ENCODE measurements at places on chromosomes 5 and 9.

DNA sequence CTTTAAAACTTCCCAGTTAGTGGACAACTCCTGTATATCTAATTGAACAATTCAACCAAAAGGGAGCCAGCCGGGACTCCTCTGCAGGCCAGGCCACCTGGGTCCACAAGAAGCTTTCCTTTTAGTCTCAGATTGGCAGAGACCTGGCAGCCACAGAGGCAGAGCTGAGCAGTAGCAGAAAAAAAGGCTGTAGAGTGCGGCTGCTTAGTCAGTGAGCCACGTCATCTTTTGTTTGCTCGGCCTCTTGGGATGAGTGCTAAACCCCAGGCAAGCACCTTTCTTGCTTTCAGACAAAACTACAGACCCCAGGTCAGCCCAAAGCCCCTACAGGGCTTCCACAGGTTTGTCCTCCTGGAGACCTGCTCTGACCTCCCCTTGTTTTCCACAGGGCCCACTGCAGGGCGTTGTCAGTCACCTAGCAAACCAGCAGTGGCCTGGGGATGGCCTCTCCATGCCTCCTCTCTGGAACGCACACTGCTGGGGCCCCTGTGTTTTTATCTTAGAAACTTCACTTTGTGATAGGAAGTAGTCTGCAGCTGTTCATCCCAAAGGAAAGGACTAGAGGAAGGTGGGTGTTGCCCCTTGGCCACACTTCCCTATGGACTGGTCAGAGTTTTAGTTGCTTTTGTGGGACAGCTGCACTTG, 49.9 kb downstream of the SHB start:
- no peak for DNase-seq

- DNase-seq: no peak
Measured at GRCh38 chr5:176687881-176688280, 40.6 kb downstream of the TSPAN17 start.

- no peak for DNase-seq
Measured at GRCh38 chr5:97417986-97418385, 234.9 kb upstream of the RIOK2 start.

GRCh38 chr5:121009058-121009457, 545.0 kb downstream of the PRR16 start:
- no peak for DNase-seq

- DNase-seq: no peak
Measured at GRCh38 chr9:84754881-84755280, 85.4 kb downstream of the NTRK2 start.

DNA sequence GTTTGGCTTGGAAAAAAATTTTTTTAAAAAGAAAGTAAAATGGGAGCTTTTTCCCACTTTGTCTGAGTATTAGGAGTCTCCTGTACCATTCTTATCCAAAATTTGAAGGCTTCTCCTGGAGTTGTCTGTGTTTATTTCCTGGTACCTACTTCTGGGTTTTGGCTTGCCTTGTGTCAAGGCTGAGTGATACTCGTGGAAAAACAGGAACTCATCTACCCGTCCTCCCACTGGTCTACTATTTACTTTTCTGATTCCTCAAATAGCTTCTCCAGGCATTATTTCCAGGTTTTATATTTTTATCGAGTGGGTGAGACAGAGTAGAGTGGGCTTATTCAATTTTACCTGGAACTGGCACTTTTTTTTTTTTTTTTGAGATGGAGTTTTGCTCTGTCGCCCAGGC, 99.4 kb downstream of the RMI1 start:
- no peak for DNase-seq

DNA sequence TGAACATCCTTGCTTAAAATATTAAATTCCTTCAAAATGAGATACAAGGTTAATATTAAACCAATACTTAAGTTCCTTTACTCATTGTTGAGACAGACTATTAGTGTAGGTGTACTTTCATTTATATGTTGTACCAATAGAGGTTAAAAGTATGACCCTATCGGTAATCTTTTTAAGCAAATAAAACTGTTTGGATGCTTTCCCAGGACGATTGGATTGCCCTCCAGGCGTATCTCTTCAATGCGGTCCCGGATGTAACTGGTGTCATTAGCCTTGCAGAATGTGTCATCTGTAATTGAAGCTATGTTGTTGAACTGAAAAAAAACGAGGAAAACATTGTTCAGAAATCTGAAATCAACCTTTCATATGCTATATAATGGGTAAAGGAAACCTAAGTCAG, 18.9 kb downstream of the OGN start:
- no peak for DNase-seq

DNA sequence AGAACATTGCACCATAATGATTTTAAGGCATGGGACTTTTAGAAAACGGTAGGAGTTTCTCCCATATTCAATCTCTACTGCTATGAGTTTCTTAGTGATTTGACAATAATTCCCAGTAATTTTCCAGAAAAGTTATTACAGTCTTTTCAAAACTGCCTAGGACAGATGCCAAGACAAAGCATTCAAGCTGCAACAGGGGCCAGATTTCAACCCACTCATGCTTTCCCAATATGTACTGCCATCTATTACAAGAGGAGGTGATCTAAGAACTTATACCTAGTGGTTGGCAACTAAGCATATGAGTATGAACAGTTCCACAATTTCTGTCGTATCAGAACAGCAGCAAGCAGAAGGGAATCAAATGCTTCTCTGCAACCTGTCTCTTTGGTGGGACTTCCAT, 95.1 kb upstream of the TMED7 start:
- no peak for DNase-seq

- DNase-seq: no peak
Measured at GRCh38 chr9:86041311-86041741, 58.0 kb downstream of the GOLM1 start.

DNA sequence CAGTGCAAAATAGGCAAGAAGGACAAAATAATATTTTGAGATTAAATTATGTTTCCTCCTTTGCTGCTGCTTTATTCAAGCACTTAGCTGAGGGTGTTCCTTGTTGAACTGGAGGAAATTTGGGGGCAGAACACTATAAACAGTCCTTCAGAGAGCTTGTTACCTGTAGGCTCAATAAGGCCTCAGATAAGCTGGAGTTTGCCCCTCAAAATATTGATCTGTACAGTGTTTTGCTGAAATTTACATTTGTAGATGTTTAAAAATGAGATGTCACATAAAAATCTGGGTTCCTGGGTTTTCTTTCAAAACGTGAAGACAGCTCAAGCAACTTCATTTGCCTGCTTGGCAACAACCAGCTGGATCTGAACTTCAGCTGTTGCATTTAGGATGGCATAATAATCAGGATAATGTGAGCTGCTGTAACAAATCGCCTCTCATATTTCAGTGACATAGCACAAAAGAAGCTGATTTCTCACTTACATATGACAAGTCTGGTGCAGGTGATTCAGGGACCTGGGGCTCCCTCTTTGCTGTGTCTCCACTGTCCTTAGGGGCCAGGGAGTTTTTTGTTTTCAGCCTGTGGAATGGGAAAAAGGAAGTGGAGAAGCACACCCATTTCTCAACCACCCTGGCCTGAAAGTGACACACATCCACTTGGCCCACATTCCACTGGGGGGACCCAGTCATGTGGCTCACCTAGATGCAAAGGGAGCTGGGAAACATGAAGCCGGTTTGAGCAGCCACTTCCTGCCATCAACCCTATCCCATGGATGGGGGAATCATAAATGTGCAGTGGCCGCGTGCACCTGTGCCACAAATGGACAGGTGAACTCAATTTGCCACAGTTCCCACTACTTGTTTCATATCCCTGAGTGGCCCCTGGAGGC, 2.4 kb upstream of the PSAT1 start:
- no peak for DNase-seq

DNA sequence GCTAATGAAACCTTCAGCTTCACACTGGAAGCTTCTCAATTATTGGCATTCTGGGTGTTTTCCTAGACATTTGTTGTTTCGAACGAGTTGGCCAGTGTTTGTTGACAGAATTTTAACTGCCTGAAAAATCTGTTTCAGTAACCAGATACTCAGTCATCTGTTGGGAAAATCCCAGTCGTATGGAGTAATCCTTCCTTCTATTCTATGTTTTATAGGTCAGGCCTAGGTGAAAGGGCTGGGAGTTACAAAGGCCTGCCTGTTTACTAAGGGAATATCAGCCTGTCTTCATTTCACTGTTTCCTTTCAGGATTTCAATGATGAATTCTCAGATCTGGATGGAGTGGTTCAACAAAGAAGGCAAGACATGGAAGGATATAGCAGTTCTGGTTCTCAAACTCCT, 59.9 kb downstream of the GRAMD2B start:
- DNase-seq: no peak

GRCh38 chr5:53790026-53790425, 229.6 kb downstream of the NDUFS4 start:
- no peak for DNase-seq

GRCh38 chr9:130499804-130500263, 55.1 kb downstream of the ASS1 start:
- no peak for DNase-seq

GRCh38 chr5:150339165-150339564, 18.3 kb upstream of the TCOF1 start:
- no peak for DNase-seq

DNA sequence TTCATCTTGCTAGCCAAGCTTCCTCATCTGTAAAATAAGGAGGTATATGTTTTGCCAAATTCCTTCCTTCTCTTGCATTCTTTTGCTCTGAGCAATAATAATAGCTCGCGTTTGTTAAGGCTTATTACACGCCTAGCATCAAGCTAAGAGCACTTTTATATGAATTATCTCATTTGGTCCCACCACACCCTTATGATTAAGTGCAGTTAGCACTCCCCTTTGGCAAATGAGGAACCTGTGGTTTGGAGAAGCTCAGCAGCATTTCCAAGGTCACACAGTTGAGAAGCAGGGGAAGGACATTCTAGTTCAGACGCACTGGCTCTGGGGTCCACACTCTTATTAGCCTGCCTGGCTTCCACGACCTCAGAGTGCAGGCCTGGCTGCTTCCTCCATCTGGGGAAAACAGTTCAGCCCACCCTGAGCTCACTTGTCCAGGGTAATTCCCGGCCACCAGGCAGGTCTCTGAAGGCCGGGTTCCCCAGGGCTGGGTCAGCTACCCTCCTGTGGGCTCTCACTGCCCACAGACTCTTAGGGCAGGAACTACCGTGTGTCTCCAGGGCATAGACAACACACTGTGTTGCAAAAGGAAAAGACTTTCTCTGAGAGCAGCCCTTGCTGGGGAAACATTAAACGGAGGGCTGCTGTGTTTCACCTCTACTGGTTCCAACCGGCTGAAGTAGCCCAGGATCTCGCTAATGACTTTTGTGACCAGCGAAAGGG, 9.9 kb upstream of the FBP1 start:
- no peak for DNase-seq

DNA sequence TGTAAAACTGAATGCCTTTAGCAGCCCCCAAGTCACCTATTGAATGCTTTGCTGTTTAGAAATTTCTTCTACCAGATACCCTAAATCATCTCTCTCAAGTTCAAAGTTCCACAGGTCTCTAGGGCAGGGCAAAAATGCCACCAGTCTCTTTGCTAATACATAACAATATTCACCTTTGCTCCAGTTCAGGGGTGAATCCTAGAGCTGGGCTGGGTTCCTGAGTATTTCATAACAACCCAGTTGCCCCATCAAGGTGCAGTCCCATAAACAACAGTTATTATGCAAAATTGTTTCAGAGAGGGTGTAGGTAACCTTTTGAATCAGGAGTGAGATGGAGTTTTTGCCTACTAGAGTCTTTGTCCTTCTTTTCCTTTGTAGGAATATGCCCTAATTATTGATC, 19.0 kb upstream of the C1QTNF3 start:
- no peak for DNase-seq

GRCh38 chr9:89848060-89849040, 243.5 kb downstream of the GADD45G start:
- no peak for DNase-seq

DNA sequence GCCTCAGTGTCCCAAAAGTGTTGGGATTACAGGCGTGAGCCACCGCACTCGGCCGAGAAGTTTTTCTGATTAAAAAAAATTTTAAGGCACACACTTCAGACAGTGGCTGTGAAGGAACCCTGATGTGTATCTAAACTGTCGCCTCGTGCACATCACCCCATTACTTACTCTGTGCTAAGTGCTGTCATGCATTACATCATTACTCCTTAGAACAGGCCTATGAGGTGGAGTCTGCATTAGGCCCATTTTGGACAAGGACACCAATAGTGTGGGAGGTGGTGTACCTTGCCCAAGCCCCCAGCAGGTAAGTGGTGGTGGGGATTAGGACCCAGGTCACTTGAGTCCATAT, 3.8 kb upstream of the CDHR2 start:
- DNase-seq: no peak

DNA sequence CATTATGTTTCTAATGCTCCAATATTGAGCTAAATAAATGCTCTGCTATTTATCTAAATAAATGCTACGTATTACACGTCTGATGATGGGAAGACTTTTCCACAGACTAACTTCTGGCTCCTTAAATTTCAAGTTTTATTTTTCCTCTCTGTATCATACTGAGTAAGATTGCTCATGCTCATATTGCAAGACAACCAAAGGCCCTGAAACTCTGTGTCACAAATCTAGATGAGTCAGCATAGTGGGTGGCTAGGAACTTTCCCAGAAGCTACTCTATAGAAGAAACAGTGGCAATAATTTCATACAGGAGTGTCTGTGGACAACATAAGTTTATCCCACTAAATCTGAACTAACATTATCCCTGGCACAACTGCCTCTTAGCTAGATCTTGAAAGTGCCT, 53.0 kb upstream of the RFX3 start:
- no peak for DNase-seq

- DNase-seq: no peak
Measured at GRCh38 chr5:52694648-52695047, 93.1 kb upstream of the ITGA1 start.

DNA sequence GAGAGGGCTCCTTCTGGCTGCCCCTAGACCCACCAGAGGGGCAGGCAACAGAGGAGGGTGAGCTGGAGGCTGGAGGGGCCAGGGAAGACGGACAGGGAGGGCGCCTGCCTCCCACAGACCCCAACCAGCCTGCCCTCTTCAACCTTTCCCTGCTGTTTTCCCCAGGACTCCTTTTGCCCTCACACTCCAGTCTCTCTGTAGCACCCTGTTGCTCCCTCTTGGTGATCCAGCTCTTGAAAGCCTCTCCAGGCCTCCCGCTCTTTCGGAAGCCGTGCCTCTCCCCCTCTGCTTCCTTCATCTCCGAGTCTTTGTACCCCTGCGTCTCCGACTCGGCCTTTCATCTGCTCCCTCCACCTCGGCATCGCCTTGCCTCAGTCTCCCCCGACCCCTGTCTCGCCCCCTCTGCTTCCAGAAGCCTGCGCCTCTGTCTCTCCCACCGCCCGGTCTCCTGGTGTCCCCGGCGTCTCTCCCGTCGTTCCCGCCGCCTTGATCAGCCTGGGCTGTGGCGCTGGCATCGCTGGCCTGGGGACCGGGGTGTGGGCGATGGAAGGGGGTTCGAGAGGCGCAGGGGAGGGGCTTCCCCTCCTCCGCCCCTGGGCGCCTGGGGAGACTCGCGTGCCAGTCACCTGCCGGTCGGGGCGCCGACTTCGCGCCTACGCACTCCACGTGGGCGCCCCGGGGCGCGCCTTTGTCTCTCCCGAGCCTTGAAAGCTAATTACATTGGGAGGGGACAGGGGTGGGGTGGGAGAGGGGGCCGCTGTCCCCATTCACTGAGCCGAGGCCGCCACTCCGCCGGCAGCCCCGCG, 5.3 kb upstream of the PRDM12 start:
- DNase-seq: no peak

Data from activated T-cell treated with anti-CD3 and anti-CD28 coated beads for 24 hours (primary cell).